ENCODE measurements at places on chromosomes 2 and 18.

GRCh38 chr18:64377446-64377845 is 228.6 kb upstream of the LINC00305 start:
- no peak for DNase-seq

DNA sequence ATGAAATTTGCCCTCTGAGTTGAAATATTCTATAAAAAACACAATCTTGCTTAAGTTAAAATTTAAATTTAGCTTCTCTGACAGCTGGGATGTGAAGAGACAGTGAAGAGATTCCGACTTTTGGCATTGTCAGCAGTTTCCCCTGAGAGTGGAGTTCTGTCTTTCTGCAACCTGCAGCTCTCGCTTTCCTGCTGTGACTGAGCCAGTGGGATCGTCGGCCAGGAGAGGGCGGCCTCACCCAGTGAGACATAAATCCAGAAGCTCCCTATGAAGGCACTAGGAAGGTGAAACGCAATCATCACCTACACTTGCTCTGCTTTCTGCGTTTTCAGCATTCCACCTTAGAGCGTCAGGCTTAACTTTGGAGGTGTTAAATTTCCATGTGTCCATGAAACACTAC is 75.4 kb upstream of the HNMT start:
- peak; percentile 10 for DNase-seq

GRCh38 chr2:106065983-106066820 is 127.9 kb downstream of the UXS1 start:
- DNase-seq, result no peak

DNA sequence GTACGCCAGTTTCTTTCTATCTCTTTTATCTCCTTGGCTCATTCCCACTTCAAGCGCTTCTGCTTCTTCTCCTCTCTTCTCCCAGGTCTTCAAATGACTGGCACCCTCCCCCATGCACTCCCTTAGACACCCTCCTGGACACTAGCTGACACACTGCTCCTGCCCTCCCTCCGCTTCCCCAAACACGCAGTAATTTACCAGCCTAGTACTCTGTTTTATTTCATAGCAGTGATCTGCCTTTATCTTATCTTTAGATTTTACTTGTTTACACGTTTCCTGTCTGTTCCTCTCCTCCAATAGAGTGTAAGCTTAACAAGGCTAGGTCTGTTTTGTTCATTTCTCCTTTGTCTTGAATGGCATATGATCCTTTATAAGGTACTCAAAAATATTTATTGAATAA is 93.9 kb downstream of the SCN3A start:
- no peak for DNase-seq

DNA sequence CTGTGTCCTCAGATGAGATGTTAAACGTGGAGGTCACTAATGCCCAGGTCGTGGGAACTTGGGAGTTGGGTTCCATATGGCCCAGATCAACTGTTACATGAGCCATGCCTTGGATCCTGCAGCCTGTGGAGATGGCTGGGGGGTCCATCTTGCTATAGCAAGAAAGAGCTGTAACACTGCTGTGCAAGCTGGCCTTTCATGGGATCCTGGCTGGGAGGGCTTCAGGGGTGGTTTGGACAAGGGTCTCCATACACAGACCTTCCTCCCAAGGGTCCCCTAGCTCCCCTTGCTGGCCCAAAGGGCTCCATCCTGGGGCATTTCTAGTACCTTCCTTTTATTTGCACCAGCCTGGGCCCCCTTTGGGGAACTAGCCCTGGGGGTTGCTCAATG is 337.7 kb downstream of the DYSF start:
- no peak for DNase-seq
